ENCODE measurements at places on chromosomes 3 and 15. TPM values are rescaled to one million over a fixed set of nuclear protein-coding genes. Genes with fewer than 3 reads are reported as not detected.

DNA sequence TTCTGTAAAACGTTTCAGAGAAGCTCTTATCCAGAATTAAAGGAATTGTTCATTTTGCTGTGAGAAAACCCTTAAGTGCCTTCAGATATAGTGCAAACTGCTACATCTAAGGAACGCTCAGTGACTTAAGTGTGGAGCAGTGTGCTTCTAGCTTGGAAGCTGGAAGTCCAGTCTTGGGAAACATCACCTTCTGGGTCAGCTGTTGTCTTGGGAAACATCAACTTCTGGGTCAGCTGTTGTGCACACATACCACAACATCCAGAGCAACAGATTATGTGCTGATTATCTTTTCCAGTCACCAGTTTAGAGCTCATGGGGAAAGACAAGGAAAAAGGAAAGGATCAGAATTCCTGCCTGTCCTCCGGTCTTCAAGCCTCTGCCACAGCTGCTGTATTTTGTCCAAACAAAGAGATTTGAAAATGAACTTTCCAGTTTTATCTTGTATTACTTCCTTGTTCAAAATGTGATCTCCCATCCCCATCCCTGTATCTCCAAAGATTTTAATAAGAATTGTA lies 713.6 kb downstream of the NSUN3 start:
- H3K27me3 ChIP-seq = no peaks in the 10 kb centered on the region
- no peak overlapping the region for H3K27ac ChIP-seq

GRCh38 chr3:113812854-113813253 lies 25.7 kb upstream of the GRAMD1C start:
- no peak for DNase-seq
- no peak overlapping the region for H3K4me3 ChIP-seq
- no peaks in the 10 kb centered on the region for H3K36me3 ChIP-seq
- no peaks in the 10 kb centered on the region for H3K27me3 ChIP-seq
- no peak overlapping the region for H3K27ac ChIP-seq

APH1B gene
- total RNA-seq = 15.4 TPM

NTRK3 gene
- not detected for total RNA-seq

- no peak overlapping the region for H3K4me3 ChIP-seq
- no peak for DNase-seq
- peaks cover 13% of the 10 kb centered on the region for H3K4me1 ChIP-seq
- no peaks in the 10 kb centered on the region for H3K36me3 ChIP-seq
Measured at GRCh38 chr15:65651831-65652749, 30.4 kb downstream of the SLC24A1 start.

WDR82 gene
- total RNA-seq = 63.9 TPM

- no peaks in the 10 kb centered on the region for H3K4me1 ChIP-seq
- DNase-seq = no peak
- no peak overlapping the region for H3K27ac ChIP-seq
Measured at GRCh38 chr3:147630921-147631415, 221.8 kb downstream of the ZIC1 start.

INSYN1 gene
- total RNA-seq = 1.3 TPM

- no peaks in the 10 kb centered on the region for H3K27me3 ChIP-seq
- no peak overlapping the region for H3K27ac ChIP-seq
- no peaks in the 10 kb centered on the region for H3K4me1 ChIP-seq
- H3K36me3 ChIP-seq = no peaks in the 10 kb centered on the region
- DNase-seq = peak; percentile 17
Measured at GRCh38 chr3:50652709-50653108, 22.0 kb upstream of the DOCK3 start.

DNA sequence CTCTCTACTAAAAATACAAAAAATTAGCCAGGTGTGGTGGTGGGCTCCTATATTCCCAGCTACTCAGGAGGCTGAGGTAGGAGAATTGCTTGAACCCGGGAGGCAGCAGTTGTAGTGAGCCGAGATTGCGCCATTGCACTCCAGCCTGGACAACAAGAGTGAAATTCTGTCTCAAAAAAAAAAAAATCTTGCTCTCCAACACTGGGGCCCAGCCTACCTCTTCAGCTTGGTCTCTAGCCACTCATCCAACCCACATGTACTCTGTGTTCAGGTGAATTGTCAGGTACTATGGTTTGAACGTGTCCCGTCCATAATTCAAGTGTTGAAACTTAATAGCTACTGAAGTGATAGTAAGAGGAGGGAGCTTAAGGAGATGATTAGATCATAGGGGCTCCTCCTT lies 22.4 kb upstream of the RAB7A start:
- peaks cover 2% of the 10 kb centered on the region for H3K4me1 ChIP-seq
- DNase-seq = no peak
- H3K27ac ChIP-seq = no peak overlapping the region
- no peaks in the 10 kb centered on the region for H3K27me3 ChIP-seq
- H3K36me3 ChIP-seq = no peaks in the 10 kb centered on the region

- peaks cover 7% of the 10 kb centered on the region for H3K36me3 ChIP-seq
- no peak overlapping the region for H3K27ac ChIP-seq
- DNase-seq = no peak
- no peaks in the 10 kb centered on the region for H3K4me1 ChIP-seq
Measured at GRCh38 chr3:156542101-156543042, 12.5 kb downstream of the SSR3 start.

ZKSCAN7 gene
- total RNA-seq = 13.2 TPM

SERPINI2 gene
- not detected for total RNA-seq

DNA sequence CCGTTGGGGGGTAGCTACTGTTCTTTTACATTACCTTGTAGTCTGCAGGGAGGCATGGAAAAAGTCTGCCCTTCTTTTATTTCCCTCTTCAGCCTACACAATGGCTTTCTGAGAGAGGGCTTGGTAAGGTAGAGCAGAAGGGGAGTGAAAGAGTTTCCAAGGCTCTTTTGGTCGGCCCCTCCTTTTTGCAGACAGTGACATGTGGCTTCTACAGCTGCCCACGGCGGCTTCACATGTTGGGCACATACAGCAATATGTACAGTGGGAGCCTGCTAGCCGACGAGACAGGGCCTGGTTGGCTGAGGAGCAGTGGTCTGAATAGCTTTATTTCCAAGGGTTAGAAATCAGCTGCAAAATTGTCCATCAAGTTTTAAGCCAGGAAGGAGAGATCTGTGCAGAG lies 4.0 kb downstream of the INAFM2 start:
- H3K36me3 ChIP-seq = no peaks in the 10 kb centered on the region
- H3K27ac ChIP-seq = no peak overlapping the region
- no peak overlapping the region for H3K4me3 ChIP-seq
- no peak for DNase-seq
- H3K4me1 ChIP-seq = peaks cover 10% of the 10 kb centered on the region

DNA sequence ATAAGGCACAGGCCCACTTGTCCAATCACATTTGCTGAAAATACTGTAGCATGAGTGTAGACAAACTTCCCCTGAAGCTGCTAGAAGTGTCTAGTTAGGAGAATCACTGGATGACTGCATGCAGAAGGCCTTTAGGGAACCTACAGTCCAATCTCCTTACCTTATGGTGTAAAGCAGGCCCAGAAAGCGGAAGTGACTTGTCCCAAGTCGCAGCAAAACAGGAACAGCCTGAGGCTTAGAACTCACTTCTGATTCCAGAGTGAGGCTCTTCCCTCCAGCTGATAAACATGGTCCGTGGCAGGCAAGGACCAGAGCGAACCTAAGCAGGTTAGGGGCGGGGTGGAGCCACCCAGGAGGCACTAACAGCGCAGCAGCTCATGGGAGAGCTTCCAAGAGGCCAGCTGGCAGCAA lies 2.5 kb downstream of the GRAMD2A start:
- no peaks in the 10 kb centered on the region for H3K4me1 ChIP-seq
- no peak for DNase-seq
- H3K27ac ChIP-seq = no peak overlapping the region
- no peak overlapping the region for H3K4me3 ChIP-seq
- H3K36me3 ChIP-seq = peaks cover 11% of the 10 kb centered on the region
- H3K27me3 ChIP-seq = peaks cover 5% of the 10 kb centered on the region

- H3K4me3 ChIP-seq = no peak overlapping the region
- peaks cover 27% of the 10 kb centered on the region for H3K36me3 ChIP-seq
- H3K27ac ChIP-seq = no peak overlapping the region
- no peak for DNase-seq
Measured at GRCh38 chr15:70071799-70072198, 25.9 kb downstream of the TLE3 start.

DNA sequence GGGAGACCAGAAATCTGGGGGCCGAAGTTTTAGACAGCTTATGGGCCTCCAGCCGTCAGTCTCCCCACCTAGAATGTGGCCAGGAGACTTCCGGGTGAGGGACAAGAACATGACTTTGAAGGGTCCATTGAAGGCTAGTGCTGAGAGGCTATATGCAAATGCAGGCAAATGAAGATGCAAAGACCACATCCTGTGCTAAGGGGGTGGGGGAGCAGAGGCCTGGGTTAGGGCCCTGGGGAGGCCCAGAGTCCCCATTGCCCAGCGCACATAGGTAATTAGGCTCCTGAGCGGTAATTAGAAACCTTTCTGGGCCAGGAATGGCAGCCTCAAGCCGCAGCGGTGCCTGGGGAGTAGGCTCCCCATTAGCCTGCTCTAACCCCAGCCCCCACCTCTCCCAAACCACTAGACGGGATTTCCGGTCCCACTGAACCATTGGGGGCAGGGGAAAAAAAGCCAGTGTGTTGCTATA lies 6.8 kb downstream of the CSK start:
- no peak for DNase-seq
- no peaks in the 10 kb centered on the region for H3K36me3 ChIP-seq
- H3K27me3 ChIP-seq = no peaks in the 10 kb centered on the region
- peak overlapping the region; percentile 45 for H3K27ac ChIP-seq
- H3K4me1 ChIP-seq = peaks cover 69% of the 10 kb centered on the region
- H3K4me3 ChIP-seq = no peak overlapping the region

SLC27A2 gene
- 0.66 TPM for total RNA-seq

DNA sequence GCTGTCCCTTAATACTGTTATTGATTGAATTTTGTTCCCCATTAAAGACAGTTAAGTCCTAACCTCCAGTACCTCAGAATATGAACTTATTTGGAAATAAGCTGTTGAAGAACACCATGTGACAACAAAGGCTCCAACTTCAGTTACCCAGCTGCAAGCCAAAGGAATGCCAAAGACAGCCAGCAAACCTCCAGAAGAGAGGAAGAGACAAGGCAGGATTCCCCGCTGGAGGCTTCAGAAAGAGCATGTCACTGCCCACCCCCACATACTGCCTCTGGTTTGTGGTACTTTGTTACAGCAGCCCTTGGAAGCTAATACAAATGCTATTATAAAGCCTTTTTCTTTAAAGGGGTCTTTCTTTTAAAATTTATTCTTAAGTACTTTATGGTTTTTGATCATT lies 18.4 kb upstream of the NEK10 start:
- H3K4me1 ChIP-seq = no peaks in the 10 kb centered on the region
- H3K27me3 ChIP-seq = no peaks in the 10 kb centered on the region
- no peak overlapping the region for H3K4me3 ChIP-seq
- DNase-seq = peak; percentile 22
- H3K27ac ChIP-seq = no peak overlapping the region

DNA sequence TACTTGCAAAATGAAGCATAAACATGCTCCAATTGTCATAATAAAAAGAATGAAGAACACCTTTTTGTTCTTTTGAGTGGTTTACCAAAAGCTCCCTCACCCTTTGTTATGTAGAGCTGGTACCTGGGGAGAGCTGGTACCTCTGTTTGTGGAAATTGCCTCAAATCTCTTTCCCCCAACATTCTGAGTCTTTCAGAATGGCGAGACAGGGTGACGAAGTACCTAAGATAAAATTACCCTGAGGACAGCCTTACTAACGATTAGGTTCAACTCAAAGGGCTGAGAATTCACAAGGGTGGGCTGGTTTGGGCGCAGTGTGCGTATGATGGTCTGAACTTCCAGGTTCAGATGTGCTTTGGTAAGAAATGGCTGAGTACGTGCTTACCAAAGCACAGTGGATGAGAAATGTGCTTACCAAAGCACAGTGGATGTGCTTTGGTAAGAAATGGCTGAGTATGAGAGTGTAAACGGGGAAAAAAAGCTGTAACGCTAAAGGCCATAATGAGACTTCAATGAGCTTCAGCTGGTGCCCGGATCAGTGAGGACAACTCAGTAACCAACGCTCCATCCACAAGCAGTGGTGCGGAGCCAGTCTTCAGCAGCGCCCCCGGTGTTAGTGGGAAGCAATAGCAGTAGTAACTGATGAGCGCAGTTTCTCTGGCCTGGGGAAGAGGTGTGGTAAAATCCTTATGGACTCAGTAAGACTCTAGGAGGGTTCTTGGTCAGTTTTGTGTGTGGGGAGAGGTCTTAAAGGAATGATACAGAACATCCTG lies 72.3 kb upstream of the LRIG1 start:
- no peak overlapping the region for H3K4me3 ChIP-seq
- no peaks in the 10 kb centered on the region for H3K4me1 ChIP-seq
- no peaks in the 10 kb centered on the region for H3K27me3 ChIP-seq
- H3K27ac ChIP-seq = no peak overlapping the region
- H3K36me3 ChIP-seq = no peaks in the 10 kb centered on the region

GRCh38 chr15:89116404-89116803 lies 28.1 kb downstream of the ABHD2 start:
- no peaks in the 10 kb centered on the region for H3K27me3 ChIP-seq
- H3K4me1 ChIP-seq = peaks cover 9% of the 10 kb centered on the region
- H3K4me3 ChIP-seq = no peak overlapping the region
- H3K27ac ChIP-seq = no peak overlapping the region

- H3K4me1 ChIP-seq = peaks cover 6% of the 10 kb centered on the region
- no peak for DNase-seq
- no peaks in the 10 kb centered on the region for H3K27me3 ChIP-seq
- H3K4me3 ChIP-seq = no peak overlapping the region
Measured at GRCh38 chr3:185397676-185398075, 34.7 kb downstream of the MAP3K13 start.

- H3K4me3 ChIP-seq = no peak overlapping the region
- H3K4me1 ChIP-seq = no peaks in the 10 kb centered on the region
- no peaks in the 10 kb centered on the region for H3K36me3 ChIP-seq
- DNase-seq = no peak
- no peak overlapping the region for H3K27ac ChIP-seq
Measured at GRCh38 chr3:110126065-110126464, 788.7 kb upstream of the DPPA4 start.

DNA sequence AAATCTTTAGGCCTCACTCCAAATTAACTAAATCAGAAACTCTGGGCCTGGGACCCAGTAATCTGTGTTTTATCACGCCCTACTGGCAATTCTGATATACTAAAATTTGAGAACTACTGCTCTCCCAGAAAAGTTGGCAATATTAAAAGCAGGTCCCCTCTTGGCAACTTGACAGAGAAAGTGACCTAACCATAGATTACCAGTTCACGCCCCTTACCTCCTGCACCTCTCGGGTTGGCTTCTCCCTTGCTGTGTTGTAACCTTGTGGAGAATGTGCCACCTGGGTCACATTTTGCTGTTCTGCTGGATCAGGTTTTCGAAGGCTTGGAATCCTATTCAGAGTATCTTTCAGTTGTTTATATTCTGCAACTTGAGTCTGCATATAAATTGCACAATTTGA lies 59.1 kb downstream of the GOLIM4 start:
- H3K27me3 ChIP-seq = no peaks in the 10 kb centered on the region
- H3K4me1 ChIP-seq = no peaks in the 10 kb centered on the region
- no peak overlapping the region for H3K27ac ChIP-seq
- no peaks in the 10 kb centered on the region for H3K36me3 ChIP-seq
- H3K4me3 ChIP-seq = no peak overlapping the region

GRCh38 chr3:75886971-75887526 lies 101.7 kb upstream of the ZNF717 start:
- H3K27ac ChIP-seq = no peak overlapping the region
- H3K4me3 ChIP-seq = no peak overlapping the region
- no peaks in the 10 kb centered on the region for H3K4me1 ChIP-seq
- DNase-seq = no peak
- H3K27me3 ChIP-seq = no peaks in the 10 kb centered on the region

- H3K27me3 ChIP-seq = no peaks in the 10 kb centered on the region
- H3K36me3 ChIP-seq = no peaks in the 10 kb centered on the region
- H3K27ac ChIP-seq = no peak overlapping the region
- no peaks in the 10 kb centered on the region for H3K4me1 ChIP-seq
- H3K4me3 ChIP-seq = no peak overlapping the region
- DNase-seq = no peak
Measured at GRCh38 chr3:25130724-25131520, 297.1 kb upstream of the RARB start.

Measured in fibroblast of lung (primary cell).